Stimulated activated CD4-positive, alpha-beta T cell treated with anti-CD3 and anti-CD28 coated beads, Interleukin-1b, Interleukin-23, amount 100 ng/mL, for 1 hour (primary cell): ENCODE measurements at places on chromosomes 5 and 9.

DNA sequence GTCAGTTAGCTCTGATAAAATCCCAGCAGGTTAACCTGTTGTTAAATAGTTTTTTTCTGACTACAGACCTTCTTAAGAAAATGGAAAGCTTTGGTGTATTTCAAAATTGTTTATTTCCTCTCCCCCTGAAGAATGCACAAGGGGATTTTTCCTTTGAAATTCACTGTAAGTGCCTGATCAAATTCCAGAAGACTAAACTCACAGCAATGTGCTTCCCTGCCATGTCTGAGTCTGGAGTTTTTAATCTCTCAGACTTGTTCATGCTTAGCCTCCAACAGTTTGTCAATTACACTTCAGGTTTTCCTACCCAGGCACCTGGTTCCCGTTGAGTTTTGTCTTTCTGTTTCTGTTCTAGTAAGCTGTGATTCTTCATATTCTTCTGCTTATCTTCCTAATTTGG lies 961.6 kb upstream of the CDH18 start:
- no peak for DNase-seq

GRCh38 chr5:179368806-179369529 lies 23.7 kb upstream of the ADAMTS2 start:
- no peak for DNase-seq

GRCh38 chr5:137710086-137710485 lies 25.8 kb downstream of the KLHL3 start:
- DNase-seq, result no peak

DNA sequence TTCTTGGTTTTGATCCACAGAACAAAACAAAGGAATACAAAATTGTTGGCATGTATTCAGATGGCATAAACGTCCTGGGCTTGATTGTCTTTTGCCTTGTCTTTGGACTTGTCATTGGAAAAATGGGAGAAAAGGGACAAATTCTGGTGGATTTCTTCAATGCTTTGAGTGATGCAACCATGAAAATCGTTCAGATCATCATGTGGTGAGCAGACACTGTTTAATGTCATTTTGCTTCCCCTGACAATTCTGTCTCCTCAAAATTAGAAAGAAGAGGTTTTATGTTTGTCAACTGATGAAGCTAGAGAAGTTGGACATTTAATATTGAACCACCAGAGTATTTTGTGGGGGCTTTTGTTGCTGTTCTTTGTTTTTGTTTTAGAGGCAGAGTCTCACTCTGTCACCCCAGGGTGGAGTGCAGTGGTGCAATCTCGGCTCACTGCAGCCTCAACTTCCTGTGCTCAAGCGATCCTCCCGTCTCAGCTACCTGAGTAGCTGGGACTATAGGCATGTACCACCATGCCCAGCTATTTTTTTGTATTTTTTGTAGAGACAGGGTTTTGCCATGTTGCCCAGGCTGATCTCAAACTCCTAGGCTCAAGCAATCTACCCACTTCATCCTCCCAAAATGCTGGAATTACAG lies 82.0 kb downstream of the SLC1A1 start:
- DNase-seq, result no peak

GRCh38 chr9:110997847-110998246 lies 40.4 kb downstream of the LPAR1 start:
- no peak for DNase-seq

DNA sequence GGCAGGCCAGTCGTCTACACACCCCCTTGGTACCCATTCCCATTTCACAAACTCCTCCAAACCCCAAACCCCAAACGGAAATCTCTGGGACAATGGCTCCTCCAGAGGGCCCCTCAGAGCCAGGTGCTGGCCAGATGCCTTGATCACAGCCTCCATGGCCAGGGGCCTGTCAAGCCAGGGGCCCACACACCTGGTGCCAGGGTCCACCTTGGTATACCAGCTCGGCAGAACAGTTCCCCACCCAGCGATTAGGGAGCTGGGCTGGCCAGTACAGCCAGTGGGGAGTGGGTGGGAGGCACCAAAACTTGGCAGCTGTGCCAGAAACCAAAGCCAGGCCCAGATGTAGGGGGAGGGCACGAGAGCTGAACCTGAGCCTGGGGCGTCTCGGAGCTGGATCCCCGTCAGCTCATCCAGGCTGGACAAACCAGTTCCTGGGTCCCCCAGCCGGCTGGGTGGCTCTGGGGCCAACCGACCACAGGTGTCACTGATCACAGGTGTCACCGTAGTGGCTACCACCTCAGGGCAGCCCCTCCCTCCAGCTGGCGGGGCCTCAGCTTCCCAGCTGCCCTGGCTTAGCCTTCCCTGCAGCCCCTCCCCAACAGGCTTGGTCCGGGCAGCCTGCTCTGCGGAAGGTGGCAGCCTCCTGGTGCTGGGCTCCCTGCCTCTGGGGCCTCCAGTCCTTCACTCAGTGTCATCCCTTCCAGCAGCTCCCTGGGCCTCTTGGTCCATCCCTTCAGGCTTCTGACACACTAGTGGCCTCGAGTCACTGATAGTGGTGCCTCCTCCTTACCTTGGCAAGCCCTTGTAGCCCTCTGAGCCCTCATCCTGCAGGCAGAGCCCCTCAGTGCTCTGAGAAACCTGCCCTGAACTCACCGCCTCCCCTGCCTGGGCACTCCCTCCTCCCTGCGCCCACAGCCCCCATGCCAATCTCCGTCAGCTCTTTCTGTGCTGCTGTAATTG lies 6.6 kb upstream of the RMND5B start:
- no peak for DNase-seq

GRCh38 chr5:133220851-133221674 lies 169.2 kb downstream of the HSPA4 start:
- no peak for DNase-seq

DNA sequence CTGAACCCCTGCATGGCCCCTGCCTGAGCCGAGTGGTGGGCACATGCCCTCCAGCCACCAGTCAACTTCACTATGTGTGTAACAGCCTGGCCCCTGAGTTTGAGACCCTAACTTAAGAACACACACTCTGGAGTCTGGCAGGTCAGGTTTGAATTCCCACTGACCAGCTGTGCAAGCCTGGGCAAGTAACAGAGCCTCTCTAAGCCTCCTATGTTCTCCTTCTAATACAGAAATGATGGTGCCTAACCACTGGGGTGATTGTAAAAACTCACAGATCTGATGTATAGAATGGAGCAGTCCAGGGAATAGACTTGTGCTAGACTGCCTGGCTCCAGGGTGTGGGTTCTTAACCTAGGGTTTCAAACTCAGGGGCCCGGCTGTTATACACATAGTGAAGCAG lies 16.7 kb upstream of the AKNA start:
- DNase-seq, result no peak

DNA sequence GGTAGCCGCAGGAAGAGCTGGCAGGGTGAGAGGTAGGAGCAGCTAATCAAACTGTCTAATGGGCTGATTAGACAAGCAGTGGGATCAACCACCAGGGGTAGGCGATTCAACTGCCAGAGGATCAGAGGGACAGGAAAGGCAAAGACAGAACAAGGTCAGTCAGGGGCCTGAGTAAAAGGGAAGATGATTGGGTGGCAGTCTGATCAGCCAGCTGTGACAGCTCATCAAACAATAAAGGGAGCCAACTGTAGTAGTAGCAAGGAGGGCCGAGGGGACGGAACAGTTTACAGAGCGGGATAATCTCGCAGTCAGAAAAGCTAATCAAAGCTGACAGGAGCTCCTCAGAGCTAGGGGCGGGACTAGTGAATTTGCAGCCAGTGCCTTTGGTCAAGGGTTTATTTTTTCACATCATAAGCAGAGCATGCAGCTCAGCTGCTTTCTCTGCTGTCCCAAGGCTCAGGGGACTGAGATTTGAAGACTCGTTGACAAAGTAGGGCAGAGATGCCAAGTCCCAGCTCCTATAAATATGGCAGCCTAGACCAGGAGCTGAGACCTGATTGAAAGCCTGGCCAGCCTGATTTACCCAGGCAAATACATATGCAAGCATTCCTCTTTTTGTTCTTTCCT lies 418.2 kb downstream of the GABRG2 start:
- no peak for DNase-seq

- DNase-seq, result no peak
Observed at GRCh38 chr5:116622375-116623050, 47.9 kb upstream of the SEMA6A start.

GRCh38 chr9:38315085-38315595 lies 77.4 kb upstream of the ALDH1B1 start:
- DNase-seq, result no peak

DNA sequence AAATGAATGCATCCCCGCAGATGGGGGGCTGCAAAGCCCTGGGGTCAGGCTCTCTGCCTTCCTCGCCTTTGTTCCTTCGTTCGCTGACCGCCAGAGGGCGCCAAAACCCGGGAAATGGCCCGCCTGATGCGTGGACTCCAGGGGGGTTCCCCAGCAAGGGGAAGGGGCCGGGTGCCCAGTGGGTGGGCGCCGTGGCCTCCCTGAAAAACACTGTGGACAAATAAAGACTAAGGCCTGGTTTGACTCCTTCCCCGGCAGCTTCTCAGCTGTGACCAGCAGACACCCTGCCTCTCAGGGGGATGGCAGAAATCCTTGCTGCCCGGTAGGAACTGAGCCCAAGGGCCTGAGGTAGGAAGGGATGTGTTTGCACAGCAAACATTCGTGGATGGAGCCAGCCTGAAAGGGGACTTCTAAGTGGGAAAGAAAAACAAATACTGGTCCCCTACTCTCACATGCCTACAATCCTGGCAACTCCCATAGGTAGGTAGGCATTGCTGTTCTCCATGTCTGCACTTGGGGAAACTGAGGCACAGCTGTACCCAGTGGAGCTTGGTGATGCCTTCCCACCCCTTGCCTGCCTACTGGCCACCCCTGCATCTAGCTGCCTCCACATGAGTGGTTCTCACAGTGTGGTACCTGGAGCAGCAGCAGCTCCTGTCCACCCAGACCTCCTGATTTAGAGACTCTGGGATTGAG lies 57.7 kb downstream of the DUSP1 start:
- DNase-seq, result peak; percentile 58

DNA sequence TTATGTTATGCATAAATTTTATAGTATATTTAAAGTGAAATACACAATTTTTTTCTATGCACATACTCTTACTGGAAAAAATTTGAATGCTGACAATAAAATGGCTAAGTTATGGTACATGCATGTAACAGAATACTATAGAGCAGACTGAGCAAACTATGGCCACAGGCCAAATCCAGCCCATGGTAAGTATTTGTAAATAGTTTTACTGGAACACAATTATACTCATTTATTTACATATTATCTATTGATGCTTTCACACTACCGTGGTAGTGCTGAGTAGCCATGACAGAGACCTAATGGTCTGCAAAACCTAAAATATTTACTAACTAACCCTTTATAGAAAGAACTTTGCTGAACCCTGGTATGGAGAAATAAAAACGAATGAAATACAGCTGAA lies 45.7 kb downstream of the TEX10 start:
- DNase-seq, result no peak

GRCh38 chr5:153084511-153084910 lies 406.0 kb upstream of the GRIA1 start:
- no peak for DNase-seq

DNA sequence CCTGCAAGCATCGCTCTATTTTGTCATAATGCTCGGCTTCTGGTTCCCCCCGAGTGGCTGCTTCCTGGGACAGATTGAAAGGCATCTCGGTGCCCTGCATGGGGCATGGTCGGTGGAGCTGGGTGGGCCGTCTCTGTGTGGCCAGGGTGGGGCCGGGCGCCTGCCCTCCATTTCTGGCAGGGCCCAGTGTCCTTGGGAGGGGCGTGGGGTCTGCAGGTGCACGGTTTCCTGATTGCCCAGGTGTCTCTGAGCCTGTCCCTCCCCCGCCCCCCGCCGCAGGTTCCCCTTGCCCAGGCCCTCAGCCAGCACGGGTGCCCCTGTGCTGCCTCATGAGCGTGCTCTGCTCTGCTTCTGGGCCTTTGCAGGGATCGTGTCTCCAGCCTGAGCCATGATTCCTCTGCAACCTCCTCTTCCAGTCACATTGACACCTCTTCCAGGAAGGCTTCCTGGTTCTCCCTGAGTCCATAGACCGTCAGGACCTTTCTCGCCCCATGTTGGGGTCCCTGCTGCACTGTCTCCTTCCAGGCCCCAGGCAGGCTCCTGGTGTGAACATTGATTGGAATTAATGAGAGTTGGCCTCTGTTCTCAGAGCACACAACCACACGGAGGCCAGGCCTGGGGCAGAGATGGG lies 90.2 kb downstream of the RXRA start:
- DNase-seq, result no peak

GRCh38 chr5:125612181-125612721 lies 811.0 kb upstream of the GRAMD2B start:
- DNase-seq, result no peak

- DNase-seq, result no peak
Observed at GRCh38 chr5:72237415-72237814, 82.6 kb downstream of the MRPS27 start.

- DNase-seq, result no peak
Observed at GRCh38 chr9:73151653-73152542, at the start of gene ANXA1. Gene ANXA1 (plus strand): TSS chr9:73151865. CDS start chr9:73158536, 6,671 bp downstream.

- no peak for DNase-seq
Observed at GRCh38 chr5:78791501-78792100, 143.0 kb upstream of the LHFPL2 start.

DNA sequence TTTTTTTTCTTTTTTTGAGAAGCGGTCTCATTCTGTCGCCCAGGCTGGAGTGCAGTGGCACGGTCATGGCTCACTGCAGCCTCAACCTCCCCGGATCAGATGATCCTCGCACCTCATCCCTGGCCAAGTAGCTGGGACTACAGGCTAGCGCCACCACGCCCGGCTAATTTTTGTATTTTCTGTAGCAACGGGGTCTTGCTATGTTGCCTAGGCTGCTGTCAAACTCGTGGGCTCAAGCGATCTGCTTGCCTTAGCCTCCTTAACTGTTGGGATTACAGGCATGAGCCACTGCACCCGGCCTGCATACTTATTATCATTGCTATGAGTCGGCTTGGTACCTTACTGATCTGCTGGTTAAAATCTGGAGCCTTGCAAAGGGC lies 790 bp upstream of the IARS1 start:
- DNase-seq, result no peak
